Epithelial cell of esophagus (primary cell): ENCODE measurements at places on chromosomes 4 and X.
A peak's percentile ranks its signal among the peaks of the same experiment; 100 is the strongest.

DNA sequence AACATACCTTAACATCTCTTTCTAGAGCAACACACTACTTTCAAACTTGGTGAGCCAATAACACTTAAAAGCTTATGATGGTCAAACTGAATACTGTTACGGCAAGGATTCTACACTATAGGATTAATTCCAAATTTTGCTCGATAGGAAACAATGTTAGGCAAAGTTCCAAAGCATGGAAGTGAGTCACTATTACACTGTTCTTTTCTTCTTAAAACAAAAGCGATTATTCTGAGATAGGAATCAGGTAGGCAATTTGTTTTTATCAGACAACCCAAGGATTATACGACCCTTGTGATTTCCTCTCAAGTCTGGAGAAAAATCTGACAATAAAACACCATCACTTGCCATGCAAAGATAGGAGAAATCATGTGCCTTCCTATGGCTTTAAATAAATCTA, 81.5 kb downstream of the HUWE1 start:
- no peak for DNase-seq

- DNase-seq = no peak
Measured at GRCh38 chrX:49102190-49102589, 21.3 kb downstream of the GPKOW start.

GRCh38 chrX:28880136-28880535, 292.9 kb downstream of the IL1RAPL1 start:
- no peak for DNase-seq

DNA sequence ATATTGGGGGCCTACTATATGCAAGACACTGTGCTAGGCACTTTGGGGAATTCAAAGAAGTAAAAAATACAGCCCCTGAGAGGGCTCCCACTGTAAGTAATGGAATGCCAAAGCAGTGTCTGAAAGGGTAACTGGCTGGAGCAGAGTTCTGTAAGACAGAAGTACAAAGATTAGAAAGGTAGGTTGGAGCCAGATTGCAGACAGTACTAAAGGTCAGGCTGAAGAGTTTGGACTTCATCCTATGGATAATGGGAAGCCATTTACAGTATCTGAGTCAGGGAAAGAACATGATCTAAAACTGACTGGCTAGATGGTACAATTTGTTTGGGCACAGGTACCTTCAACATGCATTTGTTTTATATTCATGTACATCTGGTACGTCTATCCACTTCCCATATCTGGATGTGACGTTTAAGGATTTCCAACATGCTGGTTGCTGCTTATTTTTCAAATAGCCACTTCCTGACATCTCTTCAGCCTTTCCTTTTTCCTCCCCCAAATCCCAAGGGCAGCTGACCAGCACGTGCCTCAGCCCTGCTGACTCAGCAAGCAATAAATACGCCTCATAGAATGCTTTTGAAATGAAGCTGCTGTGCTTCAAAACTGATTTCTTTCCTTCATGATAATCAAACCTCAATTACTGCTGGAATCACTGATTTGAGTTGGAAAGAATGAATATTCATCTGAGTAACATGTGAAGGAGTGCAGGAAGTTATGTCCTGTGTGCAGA, 9.5 kb downstream of the ENOX2 start:
- no peak for DNase-seq

DNA sequence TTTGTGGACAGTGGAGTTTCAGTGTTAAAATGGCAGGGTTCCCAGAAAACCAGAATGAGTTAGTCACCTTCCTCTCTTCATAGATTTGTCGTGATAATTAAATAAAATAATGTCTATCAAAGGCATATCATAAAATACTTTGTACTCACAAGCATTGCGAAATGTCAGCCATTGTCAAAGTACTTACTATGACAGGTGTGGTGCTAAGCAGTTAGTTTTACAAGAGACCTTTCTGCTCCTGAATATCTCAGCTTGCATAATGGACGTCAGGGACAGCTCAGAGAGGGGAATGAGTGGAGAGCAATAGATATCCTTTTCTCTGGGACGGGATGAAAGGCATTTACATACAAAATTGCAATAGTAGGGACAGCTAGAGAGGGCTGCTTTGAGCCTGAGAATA, 560.9 kb downstream of the KCNIP4 start:
- peak; percentile 4 for DNase-seq

GRCh38 chr4:147102596-147102995, 156.9 kb upstream of the TTC29 start:
- no peak for DNase-seq

GRCh38 chrX:109954955-109955354, 48.0 kb upstream of the TMEM164 start:
- peak; percentile 6 for DNase-seq

DNA sequence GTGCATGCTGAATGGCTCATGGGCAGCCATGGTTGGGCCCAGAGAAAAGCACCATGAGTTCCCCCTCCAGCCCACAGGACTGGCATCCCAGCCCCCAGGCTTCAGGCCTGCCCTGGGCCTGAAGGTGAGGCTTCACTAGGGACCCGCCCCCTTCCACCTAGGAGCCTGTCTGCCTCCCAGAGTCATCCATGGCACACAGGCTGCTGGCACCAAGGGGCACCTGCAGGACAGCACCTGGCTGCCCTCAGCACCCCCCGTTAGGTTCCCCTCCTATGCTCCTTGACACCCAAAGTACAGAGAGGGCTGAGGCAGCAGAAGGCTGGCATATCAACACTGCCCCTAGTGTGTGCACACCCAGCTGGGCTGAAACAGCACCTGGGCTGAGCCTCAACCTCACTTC, 566.7 kb upstream of the PCDH7 start:
- no peak for DNase-seq

DNA sequence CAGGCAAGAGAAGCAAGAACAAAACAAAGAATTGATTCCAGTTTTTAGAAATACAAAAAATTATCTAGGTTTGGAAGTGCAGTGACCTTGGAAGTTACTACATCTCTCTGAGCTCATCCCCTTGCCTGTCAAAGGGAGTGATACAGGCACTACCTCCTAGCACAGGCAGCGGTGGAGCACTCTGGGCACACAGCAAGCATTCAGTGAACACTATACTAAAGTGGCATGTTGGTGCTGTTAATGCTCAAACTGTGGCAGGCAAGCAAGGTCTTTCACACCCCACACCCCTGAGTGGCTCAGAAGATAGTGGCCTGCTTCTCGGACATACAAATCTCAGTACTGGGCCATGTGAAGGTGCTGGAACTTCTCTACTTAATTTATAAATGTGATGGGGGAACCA, 51.2 kb downstream of the DRD5 start:
- DNase-seq = no peak

GRCh38 chrX:17500145-17500579, 125.2 kb downstream of the NHS start:
- peak; percentile 59 for DNase-seq

DNA sequence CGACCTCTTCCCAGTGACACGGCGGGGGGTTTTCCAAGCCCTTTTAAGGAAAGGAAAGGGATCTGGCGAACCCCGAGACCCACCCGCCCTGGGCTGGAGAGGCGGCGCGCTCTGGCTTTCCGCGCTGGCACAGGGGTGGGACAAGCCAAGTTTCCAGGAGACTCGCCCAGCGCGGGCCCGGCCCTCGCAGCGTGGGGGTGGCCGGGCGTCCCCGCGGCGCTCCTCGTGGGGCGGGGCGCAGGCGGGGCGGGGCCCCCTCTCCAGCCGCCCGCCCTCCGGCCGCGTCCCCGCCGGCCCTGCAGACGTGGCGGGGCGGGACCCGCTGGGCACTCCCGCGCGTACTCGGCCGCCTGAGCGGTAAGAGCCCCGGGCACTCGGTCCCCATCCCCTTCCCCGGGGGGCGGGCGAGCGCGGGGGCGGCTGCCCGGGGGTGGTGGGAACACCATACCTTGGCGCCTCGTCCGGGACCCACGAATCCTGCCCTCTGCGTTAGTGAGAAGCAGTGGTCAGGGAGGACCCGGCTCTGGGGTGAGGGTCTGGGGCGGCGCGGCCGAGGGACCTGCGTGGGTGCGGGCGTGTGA, at the start of gene FAM114A1:
Gene FAM114A1, plus strand, starts transcription at position 329 of the 581 bp plus-strand sequence. CDS start 10,273 bp downstream, outside the sequence.
- peak; percentile 69 for DNase-seq

DNA sequence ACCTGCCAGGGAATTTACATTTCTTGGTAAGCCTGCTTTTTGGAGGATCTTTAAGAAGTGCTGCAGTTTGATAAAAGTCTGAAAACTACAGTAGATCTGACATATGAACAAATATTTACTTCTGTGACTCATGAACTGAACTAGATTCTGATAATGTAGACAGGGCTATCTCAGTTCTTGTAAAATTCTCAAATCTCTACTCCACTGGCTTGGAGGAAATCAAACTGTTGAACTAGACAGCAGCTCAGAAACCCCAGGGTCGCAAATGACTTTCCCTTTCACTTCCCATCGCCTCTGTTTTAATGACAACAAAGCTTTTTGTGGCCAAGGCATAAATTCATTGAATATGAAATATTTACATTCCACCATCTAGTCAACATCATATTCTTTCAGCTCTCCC, 15.4 kb upstream of the OCIAD1 start:
- no peak for DNase-seq

GRCh38 chr4:116881077-116881476, 204.3 kb downstream of the TRAM1L1 start:
- no peak for DNase-seq

DNA sequence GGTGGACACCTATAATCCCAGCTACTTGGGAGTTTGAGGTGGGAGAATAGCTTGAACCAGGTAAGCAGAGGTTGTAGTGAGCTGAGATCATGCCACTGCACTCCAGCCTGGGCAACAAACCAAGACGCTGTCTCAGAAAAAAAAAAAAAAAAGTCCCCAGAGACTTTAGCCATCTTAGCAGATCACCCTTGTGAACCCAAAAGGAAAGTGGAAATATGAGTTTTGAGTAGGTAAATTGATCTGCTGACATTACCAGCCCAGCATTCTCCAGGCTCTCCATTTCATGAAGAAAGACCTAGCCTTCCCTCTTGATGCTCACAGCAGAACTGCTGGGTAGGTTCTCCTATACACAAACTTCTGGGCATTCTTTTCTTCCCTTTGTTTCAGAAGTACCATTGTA, 24.5 kb upstream of the HNRNPD start:
- no peak for DNase-seq

GRCh38 chrX:69759921-69760625, 144.2 kb downstream of the EDA start:
- DNase-seq = no peak

DNA sequence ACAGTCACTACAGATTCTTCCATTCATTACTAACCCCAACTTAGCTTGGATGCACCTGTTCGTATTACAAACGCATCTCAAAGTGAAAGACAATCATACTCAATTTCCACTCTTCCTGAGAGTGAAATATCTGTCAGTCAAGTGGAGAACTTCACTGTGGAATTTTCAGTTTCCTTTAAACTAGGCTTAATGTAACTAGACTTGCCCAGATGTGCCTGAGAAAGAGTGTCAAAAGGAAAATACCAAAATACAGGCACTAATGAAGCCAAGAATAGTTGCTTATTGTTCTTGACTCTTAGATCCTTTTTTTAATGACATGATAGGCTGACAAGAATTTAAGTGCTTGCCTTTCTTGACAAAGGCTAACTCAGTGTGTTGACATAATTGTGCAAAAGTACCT, 72.4 kb upstream of the NR3C2 start:
- DNase-seq = no peak

- no peak for DNase-seq
Measured at GRCh38 chr4:7390336-7390735, 44.4 kb downstream of the PSAPL1 start.

- DNase-seq = no peak
Measured at GRCh38 chrX:68988865-68989264, 160.0 kb downstream of the EFNB1 start.

DNA sequence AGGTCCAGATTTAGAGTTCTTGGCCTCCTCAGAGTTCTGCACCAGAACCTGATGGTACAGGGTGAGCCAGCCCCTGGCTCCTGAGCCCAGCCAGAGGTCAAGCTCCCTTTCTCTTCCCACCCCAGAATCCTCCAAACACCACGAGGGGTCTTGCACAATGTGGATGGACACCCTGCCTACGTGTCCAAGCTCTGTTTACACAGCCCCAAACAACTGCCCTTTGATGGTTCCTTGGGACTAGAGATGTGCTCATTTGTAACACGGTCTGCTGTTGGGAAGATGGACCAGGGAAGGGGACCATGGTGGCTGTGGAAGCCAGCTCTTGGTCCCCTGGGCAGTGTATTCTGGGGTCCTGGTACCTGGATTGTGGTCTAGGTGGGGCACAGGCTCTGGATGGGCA, 40.0 kb upstream of the RPS6KA3 start:
- DNase-seq = no peak

DNA sequence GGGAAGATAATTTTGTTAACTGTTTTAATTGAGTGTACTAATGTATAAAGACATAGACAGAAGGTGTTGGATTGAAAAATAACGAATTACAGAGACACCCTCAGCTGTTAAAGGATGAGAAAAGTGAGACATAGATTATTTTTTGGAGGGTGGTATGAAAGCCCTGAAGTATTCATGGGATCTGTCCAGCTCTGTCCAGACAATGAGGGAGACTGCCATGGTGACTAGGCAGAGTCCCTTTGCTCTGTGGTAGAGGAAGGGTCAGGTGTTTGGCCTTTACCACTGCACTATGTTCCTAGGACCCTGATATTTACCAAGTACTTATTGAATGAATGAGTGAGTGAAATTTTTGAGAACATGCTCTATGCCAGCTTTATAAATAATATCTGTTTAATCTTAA, 11.4 kb downstream of the FGF2 start:
- DNase-seq = no peak

- peak; percentile 76 for DNase-seq
Measured at GRCh38 chr4:165079476-165079875, 25.8 kb downstream of the TRIM75 start.

GRCh38 chrX:71292669-71293365, 8.7 kb upstream of the ITGB1BP2 start:
- DNase-seq = peak; percentile 13

DNA sequence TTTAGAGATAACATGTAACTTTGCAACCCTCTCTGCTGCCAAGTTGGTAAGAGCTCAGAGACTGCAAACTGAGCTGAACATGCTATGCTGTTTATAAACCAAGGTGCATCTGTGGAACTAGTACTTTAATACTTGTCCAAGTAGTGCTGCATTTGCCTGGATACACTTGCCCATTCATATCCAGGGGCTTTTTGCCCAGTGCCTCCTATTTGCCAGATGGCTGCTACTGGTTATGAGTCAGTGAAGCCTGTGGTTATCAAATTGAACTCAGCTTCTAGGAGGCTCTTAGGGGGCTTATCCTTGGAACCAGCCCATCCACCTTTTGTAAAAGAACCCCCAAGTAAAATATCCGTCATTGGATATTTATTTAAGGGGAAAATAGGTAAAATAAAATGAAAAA, 79.6 kb downstream of the AFF2 start:
- no peak for DNase-seq

DNA sequence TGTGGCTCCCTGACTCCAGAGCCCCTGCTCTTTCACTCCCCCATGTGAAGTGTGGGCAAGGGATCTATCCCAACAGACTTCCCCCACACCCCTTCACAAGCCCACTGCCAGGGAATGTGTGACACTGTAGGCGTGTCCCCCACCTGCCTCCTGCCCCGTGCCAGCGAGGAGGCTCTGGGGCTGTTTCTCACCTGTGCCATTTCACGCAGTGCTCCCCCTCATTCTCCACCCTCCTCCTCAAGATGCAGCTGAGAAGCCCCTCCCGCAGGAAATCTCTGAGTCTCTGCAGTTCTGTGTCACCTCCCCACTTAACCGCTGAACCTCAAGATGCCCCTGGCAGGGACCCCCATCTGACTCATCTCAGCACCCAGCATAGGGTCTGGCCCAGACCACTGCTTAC, 5.4 kb downstream of the MAN2B2 start:
- no peak for DNase-seq
